ENCODE measurements at places on chromosomes 6 and 20.

DNA sequence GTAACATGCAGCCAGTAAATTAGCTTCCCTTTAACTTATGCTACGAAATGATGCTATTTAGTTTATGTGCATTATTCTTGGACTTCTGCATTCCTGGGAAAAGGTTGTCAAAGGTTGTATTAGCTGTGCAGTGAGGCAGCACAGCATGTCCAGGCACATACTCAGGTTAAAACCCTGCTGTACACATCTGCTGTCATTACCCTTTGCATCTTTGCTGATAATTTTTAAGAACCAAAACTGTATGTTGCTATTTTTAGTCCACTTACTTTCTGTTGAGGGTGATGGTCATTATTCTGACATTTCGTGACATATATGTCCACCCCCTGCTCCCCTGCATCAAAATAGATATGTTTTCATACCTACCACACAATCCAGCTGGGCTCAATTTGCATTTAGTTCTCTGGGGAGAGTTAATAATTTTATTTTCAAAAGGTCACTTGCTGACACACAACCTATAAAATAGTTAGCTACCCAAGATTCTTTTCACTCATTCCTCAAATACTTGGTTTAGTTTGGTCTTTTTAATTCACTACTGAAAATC, 142.5 kb upstream of the SPACA1 start:
- no peak for DNase-seq

DNA sequence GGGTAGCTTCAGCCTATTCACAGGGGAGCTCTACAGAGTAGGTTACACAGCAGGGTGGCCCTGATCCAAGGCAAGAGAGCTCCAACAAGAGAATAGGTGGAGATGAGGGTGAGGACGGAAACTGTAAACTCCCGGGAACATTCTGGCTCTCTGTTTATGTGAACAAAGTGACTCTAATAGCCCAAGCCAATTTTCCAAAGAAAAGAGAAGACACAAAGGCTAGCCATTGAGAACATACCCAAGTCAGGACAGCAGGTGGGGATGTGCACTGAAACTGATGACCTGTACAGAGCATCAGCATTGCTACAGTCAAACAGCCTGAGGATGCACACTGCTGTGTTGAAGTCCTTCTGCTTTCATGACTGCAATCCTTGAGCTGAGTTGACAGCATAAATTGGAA, 136.0 kb upstream of the TOP1 start:
- DNase-seq, result no peak

GRCh38 chr20:20202768-20203167, 150.4 kb downstream of the CFAP61 start:
- no peak for DNase-seq

DNA sequence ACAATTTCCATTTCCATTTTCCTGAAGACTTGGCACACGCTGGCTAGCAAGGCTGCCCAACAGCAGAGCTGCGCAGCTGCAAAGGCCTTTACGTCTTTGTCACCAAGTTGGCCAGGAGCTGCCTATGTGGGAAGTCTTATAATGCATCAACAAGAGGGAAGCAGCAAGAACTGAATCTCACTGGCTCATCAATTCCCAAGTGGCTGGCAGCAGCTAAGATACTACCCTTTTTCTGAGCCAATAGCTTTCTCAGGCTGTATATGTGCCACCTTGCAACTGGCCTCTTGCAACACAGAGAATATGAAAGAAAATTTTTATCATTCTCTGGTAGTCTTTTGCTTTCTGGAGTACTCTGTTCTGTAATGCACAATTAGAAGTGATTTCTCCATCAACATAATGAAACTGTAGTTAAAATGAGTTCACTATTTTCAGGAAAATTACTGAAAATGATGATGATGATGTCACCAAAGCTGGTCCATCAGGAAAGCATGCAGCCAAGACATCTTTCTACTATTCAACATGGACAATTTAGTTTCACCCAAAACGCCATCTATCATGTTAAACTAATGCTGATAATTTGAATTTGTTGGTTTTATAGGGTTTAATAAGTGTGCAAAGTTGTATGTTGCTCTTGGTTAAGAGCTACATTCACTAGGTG, 97.3 kb upstream of the FOXA2 start:
- no peak for DNase-seq

DNA sequence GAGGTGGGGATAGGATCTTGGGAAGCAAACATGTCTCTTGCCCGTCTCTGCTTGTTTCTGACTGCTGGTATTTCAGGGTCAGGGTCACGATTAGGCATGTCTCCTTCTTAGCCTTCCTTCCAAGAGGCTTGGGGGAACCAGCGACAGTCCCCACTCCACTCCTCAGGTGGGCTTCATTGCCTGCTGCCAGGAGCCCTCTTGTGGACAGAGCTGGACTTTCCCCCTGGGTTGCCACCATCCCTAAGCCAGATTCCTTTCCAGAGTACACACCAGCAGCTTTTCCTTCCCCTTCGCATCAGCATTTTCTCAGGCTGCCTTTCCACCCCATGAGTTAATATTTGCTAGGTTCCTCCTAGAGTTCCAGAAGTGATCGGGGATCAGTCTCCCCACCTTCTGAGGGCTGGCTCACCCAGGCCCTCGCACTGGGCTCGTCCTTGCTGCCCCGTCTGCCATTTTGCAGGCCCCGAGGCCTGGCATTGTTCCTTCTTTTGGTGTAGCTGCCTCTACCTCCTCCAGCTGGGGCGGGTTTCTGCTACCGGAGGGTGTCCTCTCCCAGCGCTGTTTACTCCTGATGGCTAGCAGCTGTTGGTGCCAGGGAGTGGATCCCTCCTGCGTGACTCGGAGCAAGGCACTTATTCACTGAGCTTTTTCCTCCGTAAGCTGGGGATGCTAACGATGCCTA, 8.8 kb upstream of the C20orf144 start:
- DNase-seq, result peak; percentile 84

- DNase-seq, result no peak
Measured at GRCh38 chr6:130900913-130901312, 73.7 kb downstream of the SMLR1 start.

DNA sequence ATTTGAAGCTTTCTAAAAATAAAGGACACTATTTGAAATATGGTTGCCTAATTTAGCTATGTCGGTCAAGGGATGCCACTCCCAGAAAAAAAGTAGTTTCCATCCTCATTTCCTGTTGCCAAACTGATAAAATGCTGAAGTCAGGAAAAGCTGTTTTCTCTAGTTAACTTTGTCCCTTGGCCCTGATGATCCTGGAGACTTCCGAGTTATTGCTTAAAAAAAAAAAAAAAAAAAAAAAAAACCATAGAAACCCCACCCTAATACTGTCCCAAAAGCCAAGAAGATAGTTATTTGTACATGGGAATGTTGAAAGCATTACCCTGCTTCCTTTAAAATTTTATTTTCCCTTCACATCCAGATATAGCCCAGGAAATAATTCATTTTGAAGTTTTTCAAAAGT, 236.7 kb downstream of the SOD2 start:
- DNase-seq, result no peak

GRCh38 chr20:40565682-40566040, 123.4 kb downstream of the MAFB start:
- DNase-seq, result no peak

- DNase-seq, result no peak
Measured at GRCh38 chr6:161792851-161793493, 519.1 kb upstream of the AGPAT4 start.

DNA sequence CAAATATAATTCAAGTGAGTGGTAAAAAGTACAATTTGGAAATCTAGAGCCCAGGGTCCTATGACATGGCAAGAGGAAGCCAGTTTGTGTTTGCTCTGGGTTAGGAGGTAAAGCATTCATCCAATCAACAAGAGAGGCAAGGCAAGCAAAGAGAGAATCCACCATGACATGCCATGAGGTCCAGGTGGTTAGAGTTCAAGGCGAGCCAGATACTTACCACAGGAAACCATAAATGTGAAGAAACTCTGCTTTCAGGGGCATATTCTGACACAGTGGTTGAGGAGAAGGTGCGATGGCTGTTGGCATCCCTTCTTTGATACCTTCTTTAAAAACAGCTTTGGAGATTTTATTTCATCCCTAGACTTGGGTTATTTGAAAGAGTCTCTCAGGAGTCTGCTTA, 193.8 kb upstream of the MAN1A1 start:
- DNase-seq, result no peak

DNA sequence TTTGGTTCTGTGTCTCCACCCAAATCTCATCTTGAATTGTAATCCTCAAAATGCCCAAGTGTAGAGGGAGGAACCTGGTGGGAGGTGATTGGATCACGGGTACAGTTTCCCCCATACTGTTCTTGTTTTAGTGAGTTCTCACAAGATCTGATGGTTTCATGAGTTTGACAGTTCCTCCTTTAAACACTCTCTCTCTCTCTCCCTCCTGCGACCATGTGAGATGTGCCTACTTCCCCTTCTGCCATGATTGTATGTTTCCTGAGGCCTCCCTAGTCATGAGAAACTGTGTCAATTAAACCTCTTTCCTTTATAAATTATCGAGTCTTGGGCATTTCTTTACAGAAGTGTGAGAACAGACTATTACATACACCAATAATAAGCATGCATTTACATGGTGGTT, 12.1 kb upstream of the EYS start:
- no peak for DNase-seq

GRCh38 chr20:4086771-4087687, 71.7 kb upstream of the RNF24 start:
- DNase-seq, result no peak

GRCh38 chr6:140225701-140226436, 851.4 kb upstream of the CITED2 start:
- DNase-seq, result no peak

- DNase-seq, result no peak
Measured at GRCh38 chr6:46715141-46715540, 20.0 kb downstream of the PLA2G7 start.

- peak; percentile 55 for DNase-seq
Measured at GRCh38 chr6:31172973-31173384, 2.5 kb upstream of the POU5F1 start.

GRCh38 chr20:23106271-23106851, 20.2 kb upstream of the CD93 start:
- no peak for DNase-seq

DNA sequence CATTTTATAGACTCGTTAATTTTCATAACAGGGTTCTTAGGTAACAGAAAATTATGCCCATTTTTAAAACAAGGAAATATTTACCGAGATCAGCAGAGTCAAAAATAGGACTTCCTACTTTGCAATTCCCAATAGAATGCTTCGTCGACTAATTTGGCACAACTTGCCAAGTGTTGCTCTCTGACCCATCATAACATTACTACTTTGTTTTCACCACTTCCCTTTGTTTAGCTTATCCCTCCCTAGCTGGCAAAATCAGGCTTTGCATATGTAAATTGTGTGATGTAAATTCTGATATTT, 914 bp upstream of the RANBP9 start:
- no peak for DNase-seq

DNA sequence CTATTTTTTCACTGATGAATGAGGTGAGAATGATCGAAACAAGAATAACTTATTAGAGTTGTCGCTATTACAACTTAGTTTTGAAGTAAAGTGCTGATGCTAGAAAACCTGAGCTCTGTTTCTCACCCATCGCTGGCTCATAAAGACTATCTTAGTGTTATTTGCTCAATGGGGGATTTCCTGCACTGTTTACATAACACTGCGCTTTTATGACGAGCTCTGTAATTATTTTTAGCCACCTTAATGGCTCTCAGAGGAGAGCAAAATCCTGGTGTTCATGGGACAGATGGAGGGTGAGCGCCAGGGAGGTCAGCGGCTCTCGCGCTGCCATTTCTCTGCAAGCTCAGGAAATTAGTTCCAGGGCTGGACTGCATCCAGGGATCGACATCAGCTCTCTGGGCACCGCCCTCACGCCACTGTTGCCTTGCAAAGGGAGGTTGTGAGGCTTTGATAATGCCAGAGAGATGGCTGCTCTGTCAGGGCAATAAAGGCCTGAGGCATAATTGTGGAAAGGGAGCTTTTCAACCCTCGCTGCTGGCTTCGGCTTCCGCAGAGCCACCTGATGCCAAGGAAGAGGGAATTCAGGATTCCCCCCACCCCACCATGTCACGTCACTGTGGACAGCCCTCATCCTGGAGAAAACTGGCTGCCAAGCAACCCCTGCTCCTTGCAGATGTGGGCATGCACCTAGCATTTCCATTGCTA, 72.0 kb downstream of the DACT2 start:
- DNase-seq, result no peak

DNA sequence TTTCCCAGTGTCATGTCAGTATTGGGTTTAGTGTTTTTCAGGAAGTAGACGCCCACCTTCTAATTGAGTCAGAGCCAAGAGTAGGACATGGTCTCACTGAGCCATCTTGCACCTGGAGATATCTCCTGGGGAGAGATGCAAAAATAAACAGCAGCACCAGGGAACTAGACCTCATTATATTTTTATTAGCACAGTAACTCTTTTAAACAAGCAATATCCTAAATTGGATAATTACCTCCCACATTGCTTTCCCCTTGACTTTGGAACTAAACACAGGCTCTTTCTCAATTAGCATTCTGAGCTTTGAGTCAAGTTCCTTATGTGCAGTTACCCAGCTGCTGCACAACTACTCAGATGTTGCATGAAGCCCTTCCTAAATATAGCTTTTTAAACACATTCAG, 175.4 kb downstream of the IBTK start:
- no peak for DNase-seq

- DNase-seq, result peak; percentile 18
Measured at GRCh38 chr6:99993533-99994251, at the start of gene MCHR2. Gene MCHR2 (minus strand): TSS chr6:99994223. CDS start chr6:99956147, 38,076 bp downstream.

DNA sequence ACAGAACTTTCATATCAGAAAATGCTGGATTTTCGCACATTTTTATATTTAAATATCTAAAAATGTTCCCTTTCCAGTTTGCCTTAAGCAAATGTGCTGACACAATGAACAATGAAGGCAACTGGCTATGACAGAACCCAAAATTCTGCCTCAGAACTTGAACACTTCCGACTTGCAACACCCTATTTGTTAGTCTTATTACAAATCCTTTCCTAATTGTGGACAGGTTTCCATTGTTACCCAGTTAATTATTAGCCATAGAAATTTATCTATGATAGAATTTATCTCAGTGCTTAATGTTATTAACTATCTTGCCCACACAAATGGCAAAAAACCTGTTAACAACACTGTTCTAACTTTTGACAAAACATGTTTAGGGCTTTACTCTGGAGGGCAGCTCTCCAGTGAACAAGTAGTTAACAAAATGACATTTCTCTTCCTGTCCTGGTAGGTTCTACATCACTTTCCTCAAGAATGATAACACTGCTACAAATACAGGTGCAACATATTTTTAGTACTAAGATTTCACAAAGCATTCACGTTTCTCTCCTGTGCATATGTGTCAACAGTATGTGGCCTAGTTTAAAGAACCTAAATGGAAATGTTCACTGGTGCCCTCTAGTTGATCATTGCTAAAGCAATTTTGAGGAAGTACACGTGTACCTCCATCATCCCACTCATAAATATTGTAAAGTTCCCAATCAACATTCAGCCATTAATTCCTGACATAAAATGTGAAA, 58.4 kb downstream of the HIVEP2 start:
- no peak for DNase-seq

- no peak for DNase-seq
Measured at GRCh38 chr6:158860279-158860865, 41.2 kb upstream of the EZR start.

GRCh38 chr6:165668951-165669350, 5.9 kb upstream of the PDE10A start:
- DNase-seq, result no peak
